ENCODE measurements at places on chromosomes 5 and 9. TPM values are rescaled to one million over a fixed set of nuclear protein-coding genes. Genes with fewer than 3 reads are reported as not detected.

GRCh38 chr9:133784731-133785561 lies 46.8 kb upstream of the SARDH start:
- DNase-seq: no peak

GRCh38 chr5:120538644-120539043 lies 74.5 kb downstream of the PRR16 start:
- no peak for DNase-seq

- no peak for DNase-seq
Measured at GRCh38 chr5:93385655-93386054, 195.4 kb downstream of the NR2F1-AS1 start.

GRCh38 chr9:92254381-92255337 lies 38.8 kb downstream of the IARS1 start:
- DNase-seq: no peak

DNA sequence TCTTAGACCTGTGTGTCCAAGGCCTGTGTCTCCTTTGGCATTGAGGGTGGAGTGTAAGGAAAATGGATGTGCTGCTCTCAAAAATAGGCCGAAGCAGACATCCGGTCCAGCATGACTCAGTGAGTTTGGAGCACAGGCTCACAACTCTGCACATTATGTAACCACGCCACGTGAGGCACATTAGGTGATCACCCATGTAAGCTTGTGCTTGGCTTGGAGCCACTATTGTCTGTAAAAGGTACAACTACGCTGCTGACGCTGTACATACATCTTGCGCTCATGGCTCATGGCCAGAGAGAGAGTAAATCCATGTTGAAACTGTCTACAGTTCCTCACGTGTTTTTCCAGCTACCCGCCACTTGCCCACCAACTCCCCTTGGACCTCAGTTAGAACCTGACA lies 177.5 kb downstream of the PDE4D start:
- no peak for DNase-seq

DNA sequence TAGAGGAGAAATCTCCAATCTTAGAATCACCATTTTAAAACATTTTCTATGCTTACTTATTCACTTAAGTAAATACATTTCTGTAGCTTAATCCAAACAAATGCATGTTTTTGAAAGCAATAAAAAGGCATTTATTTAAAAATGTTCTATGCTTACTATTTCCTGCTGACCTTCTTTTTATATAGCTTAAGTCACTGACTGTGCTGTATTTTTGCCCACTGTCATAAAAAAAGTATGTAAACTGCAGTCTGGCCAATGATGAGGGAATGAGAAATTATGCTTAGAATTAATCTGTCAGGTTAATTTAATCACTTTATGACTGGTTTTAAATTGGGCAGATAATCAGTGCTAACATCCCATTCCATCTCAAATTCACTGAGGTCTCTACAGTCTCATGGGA lies 20.1 kb downstream of the NUDT12 start:
- DNase-seq: no peak

DNA sequence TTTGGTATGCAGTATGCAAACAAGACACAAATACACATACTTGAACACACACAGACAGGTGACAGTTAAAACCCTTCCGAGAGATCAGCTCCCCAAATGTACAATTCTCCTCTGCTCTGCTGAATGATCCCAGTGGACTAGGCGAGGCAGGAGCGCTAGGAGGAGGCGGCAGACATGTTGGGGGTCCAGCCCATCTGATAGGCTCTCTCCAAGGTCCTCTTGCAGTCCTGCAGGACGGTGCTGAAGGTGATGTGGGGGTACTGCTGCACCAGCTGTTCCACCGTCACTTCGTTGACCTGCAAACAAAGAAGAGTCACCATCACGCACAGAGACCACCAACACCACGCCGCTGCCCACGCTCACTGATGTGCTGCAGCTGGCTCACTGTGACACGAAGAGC lies 190.8 kb upstream of the EFNA5 start:
- no peak for DNase-seq

GRCh38 chr5:89668821-89669220 lies 740.7 kb downstream of the CETN3 start:
- peak; percentile 15 for DNase-seq

DNA sequence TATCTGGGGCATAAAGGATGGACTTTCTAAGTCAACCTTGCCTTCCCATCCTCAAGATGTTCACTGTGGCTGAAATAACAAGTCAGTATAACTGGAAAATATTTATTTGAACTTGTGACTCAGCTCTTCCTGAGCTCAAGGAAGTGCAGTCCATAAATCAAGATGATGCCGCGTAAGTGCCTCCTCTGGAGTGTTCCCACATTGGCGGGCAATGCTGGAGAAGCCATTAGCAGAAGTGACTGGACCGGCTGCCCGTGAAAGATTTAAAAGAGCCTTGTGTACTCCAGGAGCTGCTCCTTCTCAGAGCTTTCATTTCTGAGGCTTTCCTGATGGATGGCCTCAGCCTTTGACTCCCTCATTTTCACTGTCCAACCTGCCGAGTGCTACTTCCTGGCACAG lies 17.4 kb downstream of the TMOD1 start:
- DNase-seq: no peak

GRCh38 chr9:105206496-105206820 lies 38.0 kb upstream of the SLC44A1 start:
- peak; percentile 20 for DNase-seq

GRCh38 chr5:122694884-122695283 lies 80.0 kb upstream of the SNX2 start:
- no peak for DNase-seq

GRCh38 chr5:181224390-181225229 lies 1.5 kb downstream of the TRIM41 start:
- no peak for DNase-seq

- no peak for DNase-seq
Measured at GRCh38 chr9:110284211-110284844, 28.0 kb upstream of the TXN start.

GRCh38 chr9:14207352-14207995 lies 106.5 kb downstream of the NFIB start:
- no peak for DNase-seq

DNA sequence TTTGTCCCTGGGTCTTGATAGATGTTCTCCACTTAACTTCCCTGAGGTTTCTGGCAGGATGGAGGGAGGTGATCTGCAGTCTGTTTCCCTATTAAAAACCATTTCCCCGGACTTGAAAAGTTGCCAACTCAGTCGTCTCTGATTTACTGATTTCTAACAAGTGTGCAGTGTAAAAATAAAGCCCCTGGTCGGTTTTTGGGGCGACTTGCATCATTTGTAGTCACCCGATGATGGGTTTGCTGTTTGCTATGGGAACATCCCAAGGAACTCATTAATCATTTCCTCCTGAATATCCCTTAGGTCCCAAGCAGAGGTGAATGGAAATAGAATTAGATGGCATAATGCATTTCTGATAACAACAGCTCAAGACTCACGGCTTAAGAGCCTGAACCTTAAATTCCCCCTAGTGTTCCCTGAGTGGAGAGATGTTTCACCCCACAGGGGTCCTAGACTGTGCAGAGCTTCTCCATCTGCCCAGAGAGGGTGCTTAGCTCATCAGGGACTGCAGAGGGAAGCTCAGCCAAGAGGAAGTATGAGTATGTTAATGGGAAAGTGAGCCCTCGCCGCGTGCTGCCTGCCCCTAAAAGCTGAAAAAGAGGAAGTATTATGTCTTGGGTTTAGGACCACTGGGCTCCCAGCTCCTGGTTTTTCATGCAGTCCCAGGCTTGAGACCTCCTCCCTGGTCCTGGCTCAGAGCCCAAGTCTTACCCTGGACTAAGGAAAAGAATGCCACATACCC lies 115.1 kb upstream of the DAP start:
- DNase-seq: no peak

GRCh38 chr5:132055808-132056609 lies 4.4 kb upstream of the IL3 start:
- DNase-seq: no peak

- DNase-seq: no peak
Measured at GRCh38 chr9:132192728-132193127, 30.9 kb downstream of the NTNG2 start.

DNA sequence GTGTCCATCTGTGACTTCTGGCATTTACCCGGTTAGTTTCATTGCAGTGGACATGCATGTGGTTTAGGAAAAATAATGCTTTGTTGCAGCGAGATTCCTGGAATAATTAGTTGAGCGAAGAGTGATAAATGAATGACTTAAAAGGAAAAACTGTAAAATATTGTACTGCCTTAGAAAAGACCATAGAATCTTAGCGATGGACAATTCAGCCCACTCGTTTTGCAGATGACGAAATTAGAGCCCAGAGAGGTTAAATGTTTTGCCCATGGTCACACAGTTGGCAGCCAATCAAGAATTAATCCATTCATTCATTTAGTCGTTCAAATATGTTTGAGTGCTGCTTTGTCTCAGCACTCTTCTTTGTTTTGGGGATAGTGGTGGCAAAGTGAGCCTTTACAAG lies 107.9 kb downstream of the ARHGAP26 start:
- DNase-seq: no peak

GRCh38 chr9:7980041-7980440 lies 180.5 kb upstream of the DMAC1 start:
- no peak for DNase-seq

DNA sequence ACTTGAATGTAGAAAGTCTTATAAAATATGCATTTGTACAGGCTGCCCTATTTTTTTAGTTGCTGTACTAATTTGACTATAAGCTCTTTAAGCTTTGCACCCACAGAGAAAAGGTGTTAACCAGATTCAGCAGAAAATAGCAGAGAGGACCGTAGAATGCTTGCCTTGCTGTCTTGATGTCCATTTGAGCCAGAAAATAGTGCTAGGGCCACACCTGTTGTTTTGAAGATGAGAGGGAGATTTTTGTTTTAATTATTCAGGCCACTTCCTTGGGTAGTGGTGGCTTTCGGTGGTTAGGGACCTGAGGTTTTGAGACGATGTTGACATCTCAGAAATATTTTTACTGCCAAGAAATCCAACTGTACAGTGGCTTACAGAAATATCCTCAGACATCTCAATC lies 196.0 kb downstream of the SPATA31D1 start:
- no peak for DNase-seq

DNA sequence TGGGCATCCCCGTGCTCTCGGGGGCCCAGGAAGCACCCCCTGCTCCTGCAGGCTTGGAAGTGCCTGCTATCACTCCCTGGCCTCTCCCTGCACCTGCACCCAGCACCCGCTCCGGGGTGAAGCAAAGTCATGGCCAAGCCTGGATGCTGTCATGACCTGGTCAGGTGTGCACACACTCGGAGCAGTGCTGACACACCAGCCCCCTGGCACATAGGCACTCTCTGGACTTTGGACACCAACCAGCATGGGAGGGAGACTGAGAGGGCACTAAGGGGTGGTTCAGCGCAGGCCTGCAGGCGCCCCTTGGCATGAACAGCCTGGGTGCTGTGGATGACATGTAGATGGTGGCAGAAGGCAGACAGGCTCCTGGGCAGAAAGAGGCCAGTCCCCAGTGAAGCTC lies 158.6 kb downstream of the GHR start:
- DNase-seq: no peak

DNA sequence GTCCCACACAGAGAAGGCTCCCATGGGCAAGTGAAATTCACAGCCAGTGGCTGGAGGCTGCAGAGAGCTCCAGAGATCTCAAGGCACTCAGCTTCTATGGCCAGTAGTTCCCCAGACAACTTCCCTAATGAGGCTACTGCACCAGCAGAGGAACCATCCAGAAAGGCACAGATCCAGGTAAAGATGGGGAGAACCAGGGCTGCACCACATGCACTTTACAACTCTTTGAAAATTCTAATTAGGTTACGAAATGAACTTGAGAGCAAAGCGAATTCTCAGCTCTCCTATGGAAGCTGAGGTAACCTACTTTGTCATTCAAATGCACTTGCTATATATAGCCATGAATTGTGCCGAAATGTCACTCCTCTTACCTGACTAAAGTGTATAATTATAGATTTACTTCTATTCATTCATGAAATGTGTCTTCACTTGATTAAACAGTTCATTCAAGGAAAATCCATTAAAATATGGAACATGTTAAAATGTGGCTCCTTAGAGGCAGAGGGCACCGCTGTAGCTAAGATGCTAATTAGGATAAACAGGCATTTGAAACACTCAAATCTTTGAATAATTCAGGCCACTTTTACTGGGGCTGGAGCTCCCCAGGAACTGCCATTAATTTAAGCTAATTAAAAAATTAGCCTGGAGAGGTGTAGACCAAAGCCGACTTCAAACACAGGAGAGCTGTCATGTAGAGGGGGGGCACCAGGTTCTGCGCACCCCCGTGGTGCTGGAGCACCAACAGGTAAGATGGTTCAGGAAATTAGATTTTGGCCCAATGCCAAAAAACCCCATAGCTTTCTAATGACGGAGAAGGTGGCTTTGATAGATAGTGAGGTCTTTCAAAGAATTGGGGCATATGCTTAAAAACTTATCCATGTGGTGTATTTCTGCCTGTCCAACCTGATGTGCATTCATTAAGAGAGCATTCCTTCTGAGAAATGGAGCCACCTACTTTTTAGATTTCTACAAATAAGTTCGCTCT lies 204.1 kb downstream of the GABBR2 start:
- DNase-seq: no peak

- DNase-seq: peak; percentile 85
Measured at GRCh38 chr5:151825445-151825844, 53.7 kb downstream of the G3BP1 start.

GRCh38 chr5:59125011-59125961 lies 542.4 kb downstream of the RAB3C start:
- peak; percentile 54 for DNase-seq

DNA sequence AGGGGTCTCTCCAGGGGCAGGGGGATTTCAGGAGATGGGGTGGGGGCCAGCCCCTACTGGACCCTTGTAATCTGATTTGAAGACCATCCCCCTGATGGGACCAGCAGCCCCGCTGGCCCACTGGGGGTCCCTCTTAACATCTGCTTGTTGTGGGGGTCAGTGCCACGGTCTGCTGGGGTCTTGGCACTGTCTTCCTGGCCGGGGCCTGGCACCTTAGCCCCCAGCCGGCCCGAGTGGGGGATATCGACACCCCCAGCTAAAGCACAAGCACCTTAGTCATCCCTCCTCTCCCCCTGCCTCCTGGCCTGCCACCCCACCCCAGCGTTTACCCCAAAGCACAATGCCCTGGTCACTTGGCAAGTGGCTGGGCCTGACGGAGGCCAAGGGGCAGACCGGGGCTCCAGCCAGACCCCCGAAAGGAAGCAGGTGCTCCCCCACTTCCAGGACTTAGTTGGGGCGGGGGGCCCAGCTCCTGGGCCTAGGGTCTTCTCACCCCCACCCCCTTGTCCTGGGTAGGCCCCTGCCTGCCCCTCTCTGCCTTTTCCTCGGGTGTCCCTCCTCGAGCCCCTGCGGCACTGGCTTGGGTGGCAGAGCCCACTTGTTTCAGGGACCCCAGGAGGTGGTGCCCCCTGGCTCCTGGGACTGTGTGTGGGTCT lies 1.4 kb upstream of the NFX1 start:
- DNase-seq: no peak

GRCh38 chr9:121308765-121309164 lies 40.8 kb downstream of the GSN start:
- DNase-seq: no peak

GRCh38 chr9:75152416-75152815 lies 64.1 kb downstream of the OSTF1 start:
- no peak for DNase-seq

KLF9 gene
- total RNA-seq: 48.3 TPM

TMC1 gene
- total RNA-seq: 0.62 TPM

F2RL2 gene
- total RNA-seq: 9.8 TPM

TRUB2 gene
- total RNA-seq: 9.6 TPM

MEGF10 gene
- total RNA-seq: 59.6 TPM

MAN2A1 gene
- 99.5 TPM for total RNA-seq

SLC38A9 gene
- total RNA-seq: 33.8 TPM

GIN1 gene
- total RNA-seq: 25.0 TPM

AHRR gene
- total RNA-seq: 8.2 TPM

GABRB2 gene
- 0.10 TPM for total RNA-seq

ENTPD2 gene
- total RNA-seq: 7.3 TPM

OTP gene
- total RNA-seq: not detected

SGCD gene
- total RNA-seq: 169 TPM
